ENCODE measurements at places on chromosomes 11 and 22.

DNA sequence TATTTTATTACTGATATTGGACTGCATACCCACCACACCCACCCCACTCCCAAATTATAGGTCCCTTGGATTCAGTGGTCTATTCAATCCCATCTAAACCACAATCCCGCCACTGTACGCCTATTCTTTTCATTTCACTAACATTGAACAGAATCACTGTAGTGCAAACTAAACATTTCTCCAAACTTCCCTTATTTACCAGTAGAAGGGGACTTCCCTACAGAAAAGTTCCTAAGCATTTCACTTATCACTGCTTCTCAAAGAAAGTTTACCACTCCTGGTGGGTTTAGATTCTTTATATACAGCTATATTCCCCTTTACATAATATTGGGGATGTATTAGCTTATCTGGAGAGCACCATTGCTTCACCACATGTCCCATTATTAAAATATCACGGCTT is 29.3 kb downstream of the OR8B12 start:
- no peak for DNase-seq

- no peak for DNase-seq
These were observed 3.0 kb downstream of the PRSS23 start for GRCh38 chr11:86803136-86804045.

DNA sequence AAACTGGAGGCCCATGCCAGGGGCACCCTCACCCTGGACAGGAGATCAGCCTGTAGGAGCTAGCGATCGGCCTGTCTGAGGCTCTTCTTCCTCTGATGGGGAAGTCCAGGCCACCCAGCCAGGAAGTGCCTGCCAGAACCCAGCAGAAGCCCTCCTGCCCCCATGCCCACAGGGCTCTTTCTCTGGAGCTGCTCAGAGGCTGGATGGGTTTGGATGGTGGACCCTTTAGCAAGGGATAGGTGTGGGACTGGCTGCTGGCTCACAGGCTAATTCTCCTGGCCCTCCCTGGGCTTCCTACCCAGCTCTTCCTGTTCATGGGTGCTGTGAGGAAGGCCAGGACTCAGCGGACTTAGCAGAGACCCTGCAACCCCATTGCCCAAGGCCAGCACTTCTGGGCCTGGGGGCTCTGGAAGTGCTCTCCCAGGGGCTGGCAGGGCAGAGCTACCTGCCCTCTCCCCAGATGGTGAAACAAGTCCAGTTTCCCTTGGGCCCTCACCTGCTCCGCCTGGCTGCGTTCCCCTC is 7.6 kb downstream of the FXYD2 start:
- DNase-seq, result no peak

DNA sequence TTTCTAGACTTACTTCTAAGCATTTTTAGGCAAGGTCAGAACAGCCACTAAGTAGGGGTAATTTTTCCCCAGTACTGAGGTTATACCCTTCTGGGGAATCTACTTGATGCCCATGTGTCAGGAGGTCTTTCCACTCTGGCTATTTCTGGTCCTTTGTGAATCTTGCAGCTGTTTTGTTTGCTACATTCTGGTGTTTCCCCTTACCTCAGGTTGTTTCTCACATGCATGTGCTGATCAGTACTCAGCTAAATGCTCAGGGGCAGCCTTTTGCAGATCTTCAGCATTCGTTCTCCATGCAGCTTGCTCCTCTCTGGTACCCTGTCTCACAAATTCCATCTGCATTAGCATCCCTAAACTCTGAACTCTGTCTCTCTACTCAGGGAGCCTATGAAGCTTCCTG is 303.6 kb downstream of the SOX6 start:
- DNase-seq, result no peak

- no peak for DNase-seq
These were observed 359.9 kb downstream of the CASP12 start for GRCh38 chr11:104538313-104538712.

- no peak for DNase-seq
These were observed 4.5 kb downstream of the MYEOV start for GRCh38 chr11:69298267-69299022.

DNA sequence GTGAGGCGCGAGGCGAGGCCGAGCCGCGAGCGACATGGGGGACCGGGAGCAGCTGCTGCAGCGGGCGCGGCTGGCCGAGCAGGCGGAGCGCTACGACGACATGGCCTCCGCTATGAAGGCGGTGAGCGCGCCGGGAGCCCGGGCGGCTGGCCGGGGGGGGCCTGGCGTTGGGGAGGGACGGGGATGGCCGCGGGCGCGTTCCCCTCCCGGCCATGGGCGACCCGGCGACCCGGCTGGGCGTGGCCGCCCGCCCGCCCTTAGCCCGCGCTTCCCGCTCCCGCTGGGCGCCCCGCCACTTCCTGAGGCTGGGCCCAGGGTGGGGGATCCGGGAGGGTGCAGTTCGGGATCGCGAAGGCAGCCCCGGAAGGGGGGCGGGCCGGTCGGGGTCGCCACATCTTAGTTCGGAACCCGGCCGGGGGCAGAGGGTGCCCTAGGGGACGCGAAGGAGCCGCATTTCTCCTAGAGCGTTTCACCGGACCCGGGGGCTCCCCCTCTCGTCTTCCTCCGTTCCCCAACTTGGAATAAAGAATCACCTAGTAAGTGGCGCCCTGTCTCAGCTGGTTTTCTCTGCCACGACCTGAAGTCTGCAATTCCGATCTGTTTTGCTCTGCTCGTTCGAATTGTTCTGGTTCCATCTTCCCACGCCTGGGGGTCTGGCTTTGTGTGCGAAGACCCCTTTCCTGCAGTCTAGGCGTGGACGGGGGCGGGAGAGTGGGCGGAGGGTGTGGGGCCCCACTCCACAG is 536 bp downstream of the YWHAH start:
- DNase-seq, result peak; percentile 20

- DNase-seq, result no peak
These were observed 35.8 kb downstream of the ARHGAP1 start for GRCh38 chr11:46664612-46665011.

DNA sequence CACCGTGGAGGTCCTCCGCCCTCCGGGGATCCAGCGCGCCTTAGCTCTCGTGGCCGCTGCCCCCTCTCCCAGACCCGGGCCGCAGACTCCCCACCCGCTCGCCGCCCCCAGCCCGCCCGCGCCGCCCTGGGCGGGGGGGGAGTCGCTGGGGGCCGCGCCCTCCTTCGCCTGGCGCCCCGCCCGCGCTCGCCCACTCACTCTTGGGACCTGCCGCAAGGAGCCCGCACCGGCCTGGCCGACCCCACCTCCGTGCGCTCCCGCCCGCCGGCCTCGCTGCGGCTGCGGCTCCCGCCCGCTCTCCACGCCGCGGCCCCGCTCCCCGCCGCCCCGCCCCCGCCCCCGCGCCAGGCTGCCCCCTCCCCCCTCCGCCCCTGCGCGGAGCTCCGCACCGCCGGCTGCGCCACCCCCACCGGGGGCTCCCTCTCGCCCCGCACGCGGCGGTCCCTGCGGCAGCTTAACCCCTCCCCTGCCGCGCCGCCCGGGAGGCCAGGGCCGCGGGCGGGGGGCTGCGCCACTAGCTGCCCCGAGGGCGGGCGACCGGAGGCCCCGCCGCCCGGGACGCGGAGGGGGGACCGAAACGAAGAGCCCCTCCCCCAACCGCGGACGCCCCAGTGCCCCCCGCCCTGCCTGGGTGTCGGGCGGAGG is 724 bp upstream of the RASGRP2 start:
- DNase-seq, result peak; percentile 39

Data from stimulated activated CD8-positive, alpha-beta memory T cell treated with anti-CD3 and anti-CD28 coated beads, Interleukin-12 subunit alpha, Interleukin-12 subunit beta, amount 100 ng/mL, for 4 hours (primary cell).